ENCODE measurements at places on chromosomes 2 and 18. TPM values are rescaled to one million over a fixed set of nuclear protein-coding genes. Genes with fewer than 3 reads are reported as not detected.
A peak's percentile ranks its signal among the peaks of the same experiment; 100 is the strongest.

The SH3RF3 gene
- 3.0 TPM for polyA plus RNA-seq

The DSG1 gene
- polyA plus RNA-seq: 0.19 TPM

The CCDC68 gene
- 46.3 TPM for polyA plus RNA-seq

The ZNF804A gene
- polyA plus RNA-seq: 6.4 TPM

The ATOH8 gene
- polyA plus RNA-seq: 5.1 TPM

The TCF4 gene
- 42.5 TPM for polyA plus RNA-seq

The CNRIP1 gene
- 18.6 TPM for polyA plus RNA-seq

- DNase-seq: no peak
These were observed 560.4 kb upstream of the LRRTM4 start for GRCh38 chr2:78082555-78082954.

DNA sequence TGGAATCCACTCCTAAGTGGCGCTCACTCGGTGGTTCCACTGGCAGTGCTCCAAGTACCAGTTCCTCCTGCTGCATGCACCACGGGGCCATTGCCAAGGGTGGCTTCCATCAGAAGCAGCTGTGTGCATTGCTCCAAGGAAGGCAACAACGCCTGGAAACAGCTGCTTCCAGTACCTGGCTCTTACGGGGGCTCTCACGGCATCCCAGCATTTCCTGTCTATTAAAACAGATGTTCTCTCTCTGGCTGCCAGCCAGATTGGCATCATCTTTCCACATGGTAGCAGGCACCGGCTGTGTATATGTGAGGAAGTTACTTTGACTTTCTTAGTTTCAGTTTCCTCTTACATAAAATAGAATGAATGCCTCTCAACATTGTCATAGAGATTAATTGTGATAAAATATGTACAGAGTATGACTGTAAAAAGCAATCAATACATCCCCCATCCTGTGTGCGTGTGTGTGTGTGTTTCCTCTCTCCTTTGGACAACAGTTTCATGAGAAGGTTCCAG is 84.9 kb downstream of the CMPK2 start:
- DNase-seq: peak; percentile 43

DNA sequence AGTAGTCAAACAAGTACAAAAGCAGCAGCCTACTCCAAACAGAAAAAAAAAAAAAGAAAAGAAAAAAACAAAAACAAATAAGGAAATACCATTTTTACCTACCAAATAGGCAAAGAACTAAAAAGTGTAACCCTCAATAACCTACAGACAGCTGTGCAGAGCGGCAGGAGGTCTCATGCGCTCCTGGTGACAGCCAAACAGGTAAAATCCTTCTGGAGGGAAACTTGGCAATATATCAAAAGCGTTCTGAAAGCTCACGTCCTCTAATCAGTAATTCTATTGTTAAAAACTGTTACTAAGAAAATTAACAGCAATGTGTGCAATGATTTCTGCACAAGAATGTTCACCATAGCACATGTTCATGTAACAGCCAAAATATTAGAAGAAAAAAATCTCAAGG is 105.6 kb downstream of the AFF3 start:
- DNase-seq: no peak

DNA sequence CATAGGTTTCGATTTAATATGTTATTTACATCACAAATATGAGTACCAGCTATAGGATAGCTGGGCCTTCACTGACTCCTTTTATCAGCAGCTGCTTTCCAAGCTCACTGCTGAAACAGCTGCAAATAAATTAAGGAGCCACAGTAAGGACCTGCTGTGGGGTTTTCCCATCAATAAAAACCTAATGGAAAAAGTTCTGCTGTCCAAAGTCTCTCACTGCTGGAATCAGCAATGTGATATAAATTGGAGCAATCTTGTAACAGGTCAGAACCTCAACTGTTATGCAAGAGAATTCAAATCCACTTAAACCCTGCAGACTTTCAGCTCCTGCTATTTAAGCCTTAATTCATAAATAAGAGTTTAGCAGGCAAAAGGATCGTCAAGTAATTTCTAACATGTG is 61.3 kb downstream of the NEB start:
- DNase-seq: peak; percentile 12

DNA sequence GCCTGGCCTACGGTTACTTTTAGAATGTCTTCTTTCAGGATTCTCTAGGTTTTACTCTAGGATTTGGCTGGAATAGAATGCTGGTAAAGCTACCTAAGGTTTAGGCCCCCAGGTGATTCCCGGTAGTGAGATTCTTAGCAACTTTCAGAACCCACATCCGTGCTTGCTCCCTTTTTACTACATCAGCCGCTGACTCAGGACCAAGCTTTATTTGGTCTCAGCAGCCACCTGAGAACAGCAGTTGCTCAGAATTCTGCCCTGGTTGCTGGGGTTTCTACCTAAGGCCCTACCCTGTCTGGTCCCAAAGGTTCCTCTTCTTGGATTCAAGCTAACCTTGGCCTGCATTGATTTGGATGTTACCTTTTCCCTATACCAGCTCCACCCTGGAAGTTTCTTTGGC is 36.1 kb upstream of the NDUFV2 start:
- DNase-seq: no peak

- DNase-seq: peak; percentile 33
These were observed 133.5 kb downstream of the FAM124B start for GRCh38 chr2:224268441-224268840.

DNA sequence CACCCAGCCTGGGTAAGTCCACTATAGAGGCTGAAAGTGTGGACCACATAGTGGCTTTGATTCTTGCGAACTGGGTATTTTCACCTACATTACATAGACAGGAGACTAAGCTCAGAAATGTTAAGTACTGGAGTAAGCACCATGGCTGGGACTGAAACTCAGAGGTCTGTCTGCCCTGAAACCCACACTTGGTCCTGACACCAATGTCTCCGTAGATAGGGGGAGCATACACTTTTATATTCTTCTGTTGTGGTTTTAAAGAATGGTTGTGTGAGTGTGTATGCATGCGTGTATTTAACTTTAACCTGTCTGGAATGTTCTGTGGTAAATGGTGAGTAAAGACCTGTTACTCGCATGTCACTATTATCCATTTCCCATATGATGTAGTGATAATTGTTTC is 10.3 kb upstream of the NPPC start:
- DNase-seq: no peak

DNA sequence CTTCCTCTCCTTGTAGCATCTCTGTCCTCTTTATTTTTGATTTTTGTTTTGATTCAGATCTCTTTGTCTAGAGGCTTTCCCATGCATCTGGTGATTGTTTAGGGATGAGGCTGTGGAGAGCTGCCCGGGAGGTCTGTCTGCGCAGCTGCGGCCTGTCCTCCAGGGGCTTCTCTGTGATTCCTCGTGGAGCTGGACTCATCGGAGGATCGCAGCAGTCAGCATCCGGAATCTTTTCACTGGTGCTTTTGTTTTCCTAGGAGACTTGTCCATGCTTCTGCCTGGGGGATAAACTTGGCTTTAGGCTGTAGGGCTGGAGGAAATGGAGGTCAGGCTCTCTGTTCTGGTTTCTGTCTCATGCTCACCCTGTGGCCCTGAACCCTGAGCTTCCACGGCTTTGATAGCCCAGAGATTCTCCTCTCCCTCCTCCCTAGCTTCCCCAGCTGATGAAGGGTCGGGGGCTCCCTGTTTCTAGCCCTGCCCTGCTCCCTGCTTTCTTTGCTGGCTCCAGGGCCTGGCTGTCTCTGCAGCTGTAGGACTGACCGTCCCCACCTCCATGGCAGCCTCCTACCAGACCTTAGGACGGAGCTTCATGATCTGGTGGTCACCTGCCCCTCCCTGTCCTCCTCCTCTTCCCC is 35.5 kb downstream of the ZNF532 start:
- no peak for DNase-seq

GRCh38 chr18:8730080-8730827 is 24.9 kb downstream of the MTCL1 start:
- peak; percentile 39 for DNase-seq

GRCh38 chr2:113068249-113068648 is 479 bp downstream of the IL1F10 start:
- peak; percentile 50 for DNase-seq

- DNase-seq: no peak
These were observed 56.5 kb upstream of the ERBB4 start for GRCh38 chr2:212595036-212595654.

- peak; percentile 58 for DNase-seq
These were observed 31.4 kb upstream of the KCMF1 start for GRCh38 chr2:84939426-84940087.

DNA sequence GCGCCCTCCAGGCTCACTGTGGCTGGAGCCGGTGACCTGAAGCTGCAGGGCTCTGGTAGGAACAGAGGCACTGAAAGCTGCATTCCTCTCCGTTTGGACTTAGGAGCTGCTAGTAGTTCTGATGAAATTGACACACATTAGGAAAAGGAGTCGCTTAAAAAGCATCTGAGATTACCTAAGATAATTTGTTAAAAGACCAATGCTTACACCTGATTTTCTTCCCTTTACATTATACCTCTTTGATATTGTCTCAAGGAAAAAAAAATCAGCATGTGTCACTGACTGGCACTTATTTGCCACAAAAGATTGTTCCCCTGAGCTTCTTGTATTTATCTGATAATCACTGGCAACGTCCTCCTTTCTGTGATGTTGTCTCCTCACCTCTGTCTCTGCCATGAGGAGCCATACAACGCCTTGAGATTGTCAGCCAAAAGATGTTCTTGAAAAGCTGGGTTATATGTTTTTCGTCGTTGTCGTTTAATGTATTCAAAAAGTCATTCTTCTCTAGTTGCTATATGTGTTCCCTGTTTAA is 618 bp upstream of the CHN1 start:
- no peak for DNase-seq

DNA sequence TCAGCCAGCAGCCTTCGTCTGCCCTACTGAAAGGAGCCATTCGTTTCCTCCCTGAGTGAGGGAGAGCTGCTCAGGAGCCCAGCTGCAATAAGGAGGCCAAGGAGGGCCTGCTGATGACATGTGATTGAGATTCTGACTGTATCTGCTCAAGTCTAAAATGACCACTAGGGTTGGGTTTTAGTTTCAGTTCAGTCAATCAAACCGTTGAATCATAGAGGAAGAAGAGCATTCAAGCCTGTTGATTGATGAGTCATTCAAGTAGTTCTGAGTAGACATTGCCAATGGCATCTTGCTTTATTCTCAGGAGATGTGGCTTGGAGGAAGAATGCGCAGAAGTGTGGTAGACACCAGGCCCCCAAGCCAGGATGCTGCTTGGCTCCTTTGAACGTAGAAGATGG is 19.9 kb upstream of the BCL2L11 start:
- no peak for DNase-seq

DNA sequence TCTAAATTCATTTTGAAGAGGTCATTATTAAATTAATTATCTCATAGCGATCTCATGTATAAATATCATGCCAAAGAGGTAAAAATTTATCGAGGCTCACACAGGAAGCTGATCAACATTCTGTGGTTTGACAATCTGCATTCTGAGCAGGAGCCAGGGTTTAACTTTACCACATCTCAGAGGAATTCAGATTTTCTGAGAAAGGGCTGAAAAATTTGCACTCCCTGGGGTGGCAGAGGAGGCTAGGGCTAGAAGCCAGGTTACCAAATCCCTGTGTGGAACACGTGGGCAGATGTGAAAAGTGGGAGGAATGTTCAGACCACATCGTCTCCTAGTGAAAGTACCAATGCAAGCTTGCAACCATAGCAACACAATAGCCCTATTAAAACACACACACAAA is 63.5 kb upstream of the CTLA4 start:
- DNase-seq: no peak

- no peak for DNase-seq
These were observed 154.1 kb upstream of the MMADHC start for GRCh38 chr2:149741646-149742045.

DNA sequence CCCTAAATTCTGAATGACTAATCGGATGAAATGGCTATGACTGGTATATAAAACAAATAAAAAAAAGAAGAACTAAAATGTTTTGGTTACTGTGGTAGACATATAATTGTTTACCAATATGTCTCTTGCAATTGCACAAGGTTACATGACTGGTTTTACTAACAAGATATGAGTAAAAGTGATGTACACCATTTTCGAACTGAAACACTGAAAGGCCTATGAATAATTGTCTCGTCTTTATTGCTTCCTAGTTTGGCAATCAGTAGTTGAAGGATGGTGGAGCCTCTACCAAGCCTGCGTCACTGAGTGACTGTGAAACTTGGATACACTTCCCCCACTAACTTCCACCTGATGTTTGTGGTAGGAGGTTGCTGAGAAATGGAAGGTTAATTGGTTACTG is 16.5 kb downstream of the CDH19 start:
- DNase-seq: no peak

DNA sequence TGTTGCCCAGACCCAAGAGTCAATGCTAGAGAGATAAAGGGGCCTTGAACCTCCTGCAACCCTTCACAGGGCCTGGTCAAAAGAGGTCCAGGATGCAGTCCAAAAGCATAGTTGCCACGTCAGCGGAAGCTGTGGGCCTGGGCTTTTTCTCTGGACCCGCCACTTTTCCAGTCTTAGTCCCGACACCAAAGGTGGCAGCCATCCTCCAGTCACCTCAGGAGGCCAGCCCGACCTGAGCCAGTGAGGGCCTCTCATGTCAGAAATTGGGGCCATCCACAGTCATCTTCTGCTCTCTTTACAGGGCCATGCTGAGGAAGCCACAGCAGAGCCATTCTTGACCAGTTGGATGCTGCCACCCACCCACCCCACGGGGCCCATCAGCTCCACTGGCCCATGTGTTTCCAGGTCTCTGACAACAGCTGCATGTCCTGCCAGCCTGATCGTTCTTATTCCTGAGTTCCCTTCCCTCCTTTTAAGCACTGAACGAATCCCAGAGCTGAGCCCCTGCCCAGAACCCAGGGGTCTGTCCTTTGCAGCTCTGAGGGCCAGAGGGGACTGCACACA is 34.1 kb upstream of the KLHL29 start:
- DNase-seq: no peak

- no peak for DNase-seq
These were observed 30.4 kb downstream of the MSGN1 start for GRCh38 chr2:17846676-17847075.
